ENCODE measurements at places on chromosomes 4 and X. TPM values are rescaled to one million over a fixed set of nuclear protein-coding genes. Genes with fewer than 3 reads are reported as not detected.

- no peak for DNase-seq
Observed at GRCh38 chr4:118757761-118758251, 72.6 kb downstream of the METTL14 start.

The SLC16A2 gene
- 10.9 TPM for total RNA-seq

DNA sequence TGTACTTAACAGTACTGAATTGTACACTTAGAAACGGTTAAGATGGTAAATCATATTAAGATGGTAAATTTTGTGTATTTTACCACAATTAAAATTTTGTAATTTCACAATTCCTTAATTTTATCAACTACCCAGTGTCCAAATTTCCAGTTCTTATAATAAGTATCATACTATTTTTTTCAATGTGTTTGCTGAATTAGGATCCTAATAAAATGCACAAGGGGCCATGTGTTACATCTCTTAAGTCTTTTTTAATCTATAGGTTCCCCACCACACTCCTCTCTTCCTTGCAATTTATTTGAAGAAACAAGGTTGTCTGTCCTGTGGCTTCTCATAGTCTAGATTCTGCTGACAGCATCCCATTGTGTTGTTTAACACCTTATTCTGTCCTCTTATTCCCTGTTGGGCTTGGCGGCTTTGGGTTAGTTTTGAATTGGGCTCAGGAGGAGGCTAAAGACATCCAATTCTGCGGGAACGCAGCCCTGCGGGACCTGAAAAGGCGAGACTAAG is 533 bp upstream of the SYAP1 start:
- DNase-seq, result no peak

DNA sequence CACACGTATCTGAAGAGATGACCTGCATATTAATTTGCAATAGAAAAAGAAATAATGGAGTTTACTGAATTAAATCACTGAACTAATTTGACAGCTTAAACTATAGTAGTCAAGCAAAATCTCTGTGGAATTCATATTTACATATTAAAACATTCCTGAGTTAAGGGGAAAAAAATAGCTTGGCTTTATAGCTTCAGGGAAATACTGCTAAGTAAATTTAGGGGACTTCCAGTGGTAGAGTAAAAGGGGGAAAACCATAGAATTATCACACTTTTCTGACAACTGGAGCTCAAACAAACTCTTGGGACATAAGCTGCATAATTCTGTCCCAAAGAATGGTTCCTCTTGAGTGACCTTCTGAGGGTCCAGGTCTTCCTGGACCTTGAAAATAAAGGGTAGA is 28.6 kb upstream of the CCNI start:
- no peak for DNase-seq

DNA sequence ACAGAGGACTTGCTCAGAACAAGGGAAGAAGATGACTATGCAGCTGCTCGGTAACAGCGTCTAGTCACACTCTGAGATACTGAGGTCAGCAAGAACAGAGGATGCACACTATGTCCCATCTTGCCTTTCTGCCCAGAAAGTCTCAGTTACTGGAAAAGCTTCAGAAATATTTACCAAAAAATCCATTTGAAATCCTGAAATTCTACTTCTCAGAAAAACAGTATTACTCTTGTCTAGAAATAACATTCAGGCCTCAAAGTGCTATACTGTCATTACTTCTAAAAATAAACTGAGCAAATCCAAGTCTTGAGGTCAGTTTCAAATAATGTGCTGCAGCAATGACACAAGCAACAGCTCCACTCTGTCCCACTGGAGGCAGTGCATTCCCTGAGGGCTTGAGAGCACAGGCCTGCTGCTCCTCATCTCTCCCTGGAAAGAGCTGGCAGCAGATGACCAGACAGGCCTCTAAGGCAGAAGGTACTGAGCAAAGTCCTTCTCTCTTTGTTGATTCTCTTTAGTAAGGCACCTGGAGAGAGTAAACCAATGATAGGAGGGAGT is 76.9 kb downstream of the CAMK2D start:
- no peak for DNase-seq

The MAGEC3 gene
- not detected for total RNA-seq
